DMS79 (cell line): ENCODE measurements at places on chromosomes 3 and 15.

GRCh38 chr3:122055215-122055614 is at the start of gene CD86:
CD86 (plus strand) TSS chr3:122055362; CDS start chr3:122055490, 128 bp downstream.
- no peak for DNase-seq

DNA sequence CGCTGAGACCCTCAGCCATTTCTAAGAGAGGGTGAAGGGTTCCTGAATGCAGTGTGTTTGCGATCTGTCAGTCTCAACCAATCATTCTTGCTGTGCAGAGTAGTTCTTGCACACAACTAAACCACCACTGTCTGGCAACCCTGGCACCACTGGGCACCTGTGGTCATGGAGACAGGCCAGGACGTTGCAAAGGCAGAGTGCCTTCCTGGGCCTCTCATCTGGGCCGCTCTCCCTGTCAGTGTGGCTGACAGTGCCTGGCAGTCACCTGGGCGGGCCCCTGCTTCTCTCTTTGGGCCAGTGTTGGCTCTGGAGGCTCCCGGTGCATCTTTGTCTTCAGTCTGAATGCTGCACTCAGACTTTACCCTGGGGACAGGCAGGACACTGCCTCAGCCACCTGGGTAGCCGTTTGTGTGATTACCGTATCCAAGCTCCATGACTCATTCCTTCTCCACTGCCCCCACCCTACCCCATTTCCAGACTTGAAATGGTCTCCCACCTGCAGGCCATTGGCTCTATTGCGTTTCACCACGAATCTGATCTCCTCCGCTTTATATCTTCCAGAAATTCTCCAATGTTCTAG is 104.6 kb upstream of the KLF13 start:
- DNase-seq = no peak

- DNase-seq = no peak
Measured at GRCh38 chr15:22839046-22839695, 705 bp downstream of the NIPA2 start.

DNA sequence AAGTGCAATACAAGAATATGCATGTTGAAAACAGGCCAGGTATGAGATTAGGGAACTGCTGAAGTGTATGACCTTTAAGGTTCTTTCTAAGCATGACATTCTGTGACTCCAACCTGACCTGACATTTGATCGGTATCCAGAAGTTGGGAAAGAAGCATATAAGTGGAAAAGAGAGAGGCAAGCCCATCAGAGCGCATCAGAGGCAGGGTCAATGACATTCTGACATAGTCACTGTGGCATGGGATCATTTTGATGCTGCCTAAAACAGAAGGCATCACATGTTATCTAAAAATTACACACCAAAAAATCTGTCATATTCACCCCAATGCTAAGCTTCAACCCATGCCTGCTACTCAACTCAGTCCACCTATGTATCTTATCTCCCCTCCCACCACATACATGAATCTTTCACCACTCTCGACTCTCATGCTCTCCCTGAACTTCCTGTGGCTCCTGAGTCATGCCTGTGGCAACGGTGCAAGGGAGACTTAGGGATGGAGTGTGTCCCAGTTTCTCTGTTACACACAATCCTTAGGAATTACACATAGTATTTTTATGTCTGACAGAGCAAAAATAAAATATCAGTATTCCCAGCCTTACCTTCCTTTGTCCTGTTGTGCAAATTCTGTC is 20.5 kb upstream of the LRRN1 start:
- DNase-seq = no peak

DNA sequence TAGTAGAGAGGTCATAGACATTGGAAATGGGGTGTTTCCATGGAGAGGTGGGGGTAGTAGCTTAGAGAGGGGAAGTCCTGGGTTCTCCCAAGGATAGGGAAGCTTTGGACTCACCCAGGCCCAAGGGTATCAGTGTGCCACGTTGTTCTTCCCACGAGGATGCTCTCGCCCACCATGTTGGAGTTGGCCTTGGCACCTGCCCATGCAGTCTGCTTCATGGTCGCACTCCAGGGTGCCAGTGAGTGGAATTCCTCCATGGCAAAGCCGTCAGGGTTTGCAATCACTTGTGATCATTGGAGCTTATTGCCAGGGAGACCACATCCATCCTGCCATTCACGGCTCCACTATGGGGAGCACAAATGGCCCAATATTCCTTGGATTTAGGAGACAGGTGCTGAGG is 60.6 kb downstream of the GRIP2 start:
- no peak for DNase-seq

DNA sequence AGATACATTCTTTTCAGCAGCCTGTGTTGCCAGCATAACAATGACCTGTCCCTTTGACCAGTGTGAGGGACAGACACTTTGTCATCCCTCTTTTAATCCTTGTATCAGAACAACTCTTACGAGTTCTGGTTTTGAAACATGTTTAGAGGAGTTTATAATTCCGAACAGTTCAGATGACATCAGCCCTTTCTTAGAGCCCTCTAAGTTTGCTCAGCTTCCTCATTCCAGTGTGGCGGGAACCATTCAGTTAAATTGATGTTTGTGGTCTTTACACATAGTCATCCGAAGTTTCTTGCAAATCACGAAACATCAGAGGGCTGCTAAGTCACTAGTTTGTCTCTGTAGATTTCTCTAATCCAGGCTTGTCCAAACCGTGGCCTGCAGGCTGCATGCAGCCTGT is 102.5 kb downstream of the AKAP13 start:
- DNase-seq = no peak
